Right lobe of liver (tissue), 6 donors: ENCODE measurements at places on chromosomes 7 and 10.

GRCh38 chr7:155371331-155371883 lies 73.7 kb downstream of the INSIG1 start:
- no peak for DNase-seq

DNA sequence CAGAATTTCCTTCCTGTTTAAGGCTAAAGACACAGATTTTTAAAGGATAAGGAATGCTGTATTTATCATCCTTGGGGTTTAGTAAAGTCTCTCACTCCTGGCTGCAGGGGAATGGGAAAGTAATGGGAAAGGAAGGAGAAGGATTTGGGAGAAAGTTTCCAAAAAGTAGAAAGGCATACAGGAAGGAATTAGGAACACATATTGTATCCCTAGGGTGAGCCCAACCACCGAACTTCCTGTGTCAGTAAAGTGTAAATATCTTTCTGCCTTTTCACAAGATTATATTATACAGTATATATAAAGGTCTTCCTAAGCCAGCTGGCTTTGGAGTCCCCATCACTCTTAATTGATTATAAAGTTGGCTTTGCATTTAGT lies 12.0 kb upstream of the UBE2D1 start:
- DNase-seq, result no peak

DNA sequence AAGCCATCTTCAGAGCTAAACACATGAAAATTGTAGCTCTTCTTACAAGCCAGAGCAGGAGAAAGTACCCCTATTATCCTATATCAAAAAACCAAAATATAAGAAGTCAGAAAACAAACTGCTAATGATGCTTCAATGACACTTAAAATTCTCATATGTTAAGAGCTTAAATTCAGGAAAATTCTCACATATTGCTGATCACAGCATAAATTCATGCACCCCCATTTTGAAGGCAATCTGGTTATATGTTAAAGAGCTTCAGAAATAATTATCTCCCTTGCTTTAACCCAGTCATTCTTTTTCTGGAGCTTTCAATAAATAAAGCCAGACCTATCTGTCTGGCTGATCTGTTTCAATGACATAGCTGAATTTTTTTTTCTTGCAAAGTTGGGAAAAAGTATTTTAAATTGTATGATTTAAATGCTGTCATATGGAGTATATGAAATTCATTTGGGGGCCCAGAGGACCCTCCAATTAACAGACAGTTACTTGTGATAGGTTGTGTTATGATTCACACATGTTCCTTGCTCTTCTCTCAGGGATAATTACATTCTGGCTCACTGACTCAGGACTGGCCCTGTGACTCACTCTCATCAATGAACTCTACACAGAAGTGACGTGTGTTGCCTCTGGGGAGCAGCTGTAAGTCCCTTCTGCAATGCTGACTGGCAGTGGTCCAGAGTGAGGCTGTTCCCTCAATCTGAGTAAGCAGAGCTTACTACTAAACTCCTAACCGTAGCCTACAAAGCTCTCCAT lies 85.2 kb downstream of the HGF start:
- peak; percentile 68 for DNase-seq

DNA sequence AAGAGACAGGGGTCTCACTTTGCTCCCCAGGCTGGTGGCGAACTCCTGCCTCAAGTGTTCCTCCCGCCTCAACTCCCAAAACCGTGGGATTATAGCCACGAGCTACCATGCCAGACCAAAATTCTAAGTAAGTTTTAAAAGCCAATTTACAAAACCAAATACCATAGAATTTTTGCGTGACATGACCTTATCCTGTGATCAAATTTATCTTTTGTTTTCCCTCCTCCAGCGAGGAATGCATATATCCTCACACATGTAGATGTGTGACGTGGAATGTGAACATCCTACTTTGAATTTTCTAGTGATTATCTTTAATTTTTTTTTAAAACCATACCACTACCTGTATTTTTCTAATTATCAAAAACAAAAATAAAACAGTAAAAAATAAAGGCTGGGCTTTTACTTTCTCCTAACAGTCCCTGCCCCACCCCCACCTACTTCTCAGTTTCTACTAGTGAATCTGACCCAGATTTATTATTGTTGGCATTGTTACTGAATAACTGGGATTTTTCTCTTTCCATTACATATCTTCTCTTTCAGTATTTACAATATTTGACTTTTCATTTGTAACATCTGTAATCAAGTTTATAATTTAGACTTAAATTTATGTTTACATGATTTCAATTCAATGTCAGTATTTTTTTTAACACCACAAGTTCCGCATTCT lies 26.0 kb downstream of the CYTH3 start:
- DNase-seq, result no peak

DNA sequence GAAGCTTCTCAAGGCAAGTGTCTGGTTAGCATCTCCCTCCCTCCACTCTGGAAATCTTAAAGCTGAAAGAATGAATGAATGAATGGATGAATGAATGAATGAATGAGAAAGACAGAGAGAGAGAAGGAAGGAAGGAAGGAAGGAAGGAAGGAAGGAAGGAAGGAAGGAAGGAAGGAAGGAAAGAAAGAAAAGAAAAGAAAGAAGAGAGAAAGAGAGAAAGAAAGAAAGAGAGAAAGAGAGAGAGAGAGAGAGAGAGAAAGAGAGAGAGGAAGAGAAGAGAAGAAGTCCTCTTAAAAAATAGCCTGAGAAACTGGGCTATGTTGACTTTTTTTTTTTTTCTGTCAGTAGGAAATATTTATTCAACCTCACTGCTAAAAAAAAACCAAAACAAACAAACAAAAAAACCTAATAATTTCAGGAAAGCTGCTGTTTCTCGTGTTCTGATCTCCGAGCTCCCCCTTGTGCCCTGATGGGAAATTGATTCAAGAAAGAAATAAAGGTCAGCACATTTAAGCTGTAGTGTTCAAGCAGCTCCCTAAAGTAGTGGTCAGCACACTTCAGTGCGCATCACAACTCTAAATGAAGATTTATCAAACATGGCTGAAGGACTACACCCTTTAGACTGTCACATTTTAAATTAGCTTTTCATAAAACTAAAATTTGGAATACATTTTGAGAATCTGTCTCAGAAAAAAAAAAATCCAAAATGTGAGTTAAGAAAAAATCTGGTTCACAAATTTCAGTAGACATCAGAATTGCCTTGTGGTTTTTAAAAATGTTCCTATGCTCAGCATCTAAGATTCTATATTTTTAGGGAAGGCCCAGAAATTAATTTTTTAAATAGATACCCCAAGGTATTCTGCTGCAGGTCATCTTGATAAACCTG lies 154.3 kb downstream of the ELAPOR2 start:
- no peak for DNase-seq

DNA sequence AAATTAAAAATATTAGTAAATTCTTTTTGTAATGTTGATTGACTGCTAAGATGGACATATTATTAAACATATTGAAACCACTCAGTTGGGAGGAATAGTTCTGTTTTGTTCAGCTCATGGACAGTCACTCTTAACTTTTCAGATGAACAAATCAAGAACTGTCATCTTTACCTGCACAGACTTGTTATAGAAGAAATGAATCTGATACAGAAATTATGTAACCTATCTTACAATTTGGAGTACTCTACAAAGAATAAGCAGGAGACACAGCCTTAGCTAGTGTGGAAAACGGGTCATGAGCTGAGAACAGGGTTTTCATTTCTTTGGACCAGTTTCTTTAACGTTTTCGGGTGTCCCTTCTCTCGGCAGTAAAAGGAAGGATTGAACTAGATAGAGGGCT lies 1.2 kb upstream of the ANLN start:
- DNase-seq, result no peak

- no peak for DNase-seq
Observed at GRCh38 chr10:78079411-78079810, 45.7 kb downstream of the RPS24 start.

DNA sequence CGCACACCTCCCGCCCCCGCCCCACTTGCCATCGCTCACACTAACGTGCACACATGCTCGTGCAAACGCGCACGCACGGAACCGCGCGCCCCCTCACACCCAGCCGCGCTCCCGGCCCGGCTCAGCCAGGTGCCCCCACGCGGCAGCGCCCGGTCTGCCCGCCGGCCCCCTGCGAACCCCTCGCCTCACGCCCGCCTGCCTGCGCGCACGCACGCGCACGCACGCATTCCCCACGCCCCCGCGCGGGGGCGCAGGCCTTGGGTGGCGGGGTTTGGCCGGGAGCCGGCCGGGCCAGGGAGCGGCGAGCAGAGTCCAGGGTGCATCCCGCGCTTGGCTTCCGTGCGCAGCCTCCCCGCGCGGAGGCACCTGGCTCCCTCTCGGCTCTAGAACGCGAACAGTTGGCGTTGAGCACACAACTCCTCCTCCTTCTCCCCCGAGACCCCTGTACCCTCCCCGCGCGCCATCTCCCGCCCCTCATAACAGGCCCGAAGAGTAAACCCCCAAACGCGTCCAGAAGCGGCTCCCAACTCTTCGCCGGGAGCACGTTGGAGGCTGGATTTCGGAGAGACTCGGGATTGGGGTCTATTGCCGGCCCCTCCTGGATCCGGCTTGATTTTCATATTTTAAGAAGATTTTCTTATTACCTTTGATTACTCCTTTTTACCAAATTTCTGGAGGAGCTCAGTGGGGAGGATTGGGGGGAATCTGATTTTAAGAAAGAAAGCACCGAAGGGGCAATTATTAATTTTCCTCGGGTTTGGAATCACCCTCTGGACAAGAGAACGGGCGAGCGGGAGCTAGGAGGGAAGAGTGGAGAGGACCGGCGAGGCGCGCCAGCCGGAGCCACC lies 527 bp upstream of the SORCS3 start:
- DNase-seq, result no peak

DNA sequence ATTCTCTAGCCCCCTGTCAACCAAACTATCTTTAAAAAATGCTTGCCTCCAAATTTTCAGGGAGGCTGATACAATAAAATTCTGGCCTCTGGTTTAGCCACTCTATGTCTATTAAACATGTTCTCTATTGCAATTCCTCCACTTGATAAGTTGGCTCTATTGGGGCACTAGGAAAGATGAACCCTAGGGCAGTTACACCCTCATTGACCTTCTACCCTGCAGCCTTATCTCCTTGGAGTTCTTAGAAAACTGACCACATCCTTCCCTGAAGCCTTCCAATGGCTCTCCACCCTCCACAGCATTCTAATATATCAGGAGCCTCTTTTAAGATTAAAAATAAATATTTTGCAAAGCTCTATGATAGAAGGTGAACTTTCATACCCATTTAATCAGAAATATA lies 30.6 kb downstream of the SVOPL start:
- no peak for DNase-seq

DNA sequence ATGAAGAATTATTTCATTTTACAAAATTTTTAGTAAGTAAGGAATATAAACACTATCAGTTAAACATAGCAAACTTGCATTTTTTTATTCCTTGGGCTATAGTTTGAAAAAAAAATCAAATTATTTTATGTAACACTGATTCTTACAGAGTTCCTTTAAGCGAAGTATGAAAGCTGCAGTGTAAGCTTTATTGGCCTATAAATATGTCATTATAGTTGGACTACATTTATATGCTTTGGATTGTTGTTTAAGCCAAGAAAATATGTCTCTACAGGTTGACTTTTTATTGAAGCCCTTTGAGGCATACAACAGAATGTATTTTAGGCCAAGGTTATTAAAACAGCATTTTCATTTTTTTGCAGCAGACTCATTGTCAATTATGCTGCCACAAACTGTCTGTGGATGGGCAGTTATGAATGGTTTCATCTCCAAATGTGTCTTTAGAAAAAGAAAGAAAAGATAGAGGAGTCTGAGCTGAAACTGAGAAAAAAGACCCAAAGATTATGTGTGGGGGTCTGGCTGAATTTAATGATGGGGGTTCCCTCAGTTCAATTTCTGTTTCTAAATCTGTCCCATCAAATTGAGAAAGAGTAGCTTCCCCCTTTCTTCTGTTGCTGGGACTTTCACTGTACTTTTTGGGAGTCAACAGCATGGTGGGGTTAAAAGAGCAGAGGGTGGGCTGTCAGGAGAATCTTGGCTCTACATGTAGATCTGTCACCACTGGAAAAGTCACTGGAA lies 43.1 kb downstream of the ARID5B start:
- DNase-seq, result no peak

GRCh38 chr7:104135760-104136558 lies 71.9 kb downstream of the ORC5 start:
- no peak for DNase-seq

GRCh38 chr10:24469993-24470392 lies 253.7 kb downstream of the ARHGAP21 start:
- DNase-seq, result no peak

DNA sequence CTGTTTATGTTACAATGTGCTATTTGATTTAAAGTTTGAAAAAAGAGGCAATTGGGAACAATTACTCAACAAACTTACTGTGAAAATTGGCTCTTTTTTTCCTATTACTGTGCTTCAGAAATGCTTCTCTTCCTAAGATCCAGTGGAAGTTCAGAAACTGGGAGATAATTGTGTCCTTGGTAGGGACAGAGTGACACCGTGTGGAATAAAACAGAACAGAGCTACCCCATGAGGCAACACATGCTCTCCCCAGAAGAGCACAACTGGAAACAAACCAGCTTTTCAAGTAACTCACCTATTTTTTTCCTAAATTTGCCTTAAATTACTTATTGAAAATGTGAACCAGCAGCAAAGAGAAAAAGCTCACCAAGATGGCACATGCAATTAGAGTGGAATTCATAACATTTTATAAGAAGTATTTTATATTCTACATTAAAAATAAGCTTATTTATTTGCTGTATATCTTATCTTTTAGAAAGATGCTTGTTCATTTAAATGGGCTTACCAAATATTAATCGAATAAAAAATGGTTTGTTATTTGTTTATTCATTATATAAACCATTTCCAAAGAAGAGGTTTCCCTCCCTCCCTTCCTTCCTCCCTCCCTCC lies 346.1 kb upstream of the ANKRD30A start:
- DNase-seq, result no peak

DNA sequence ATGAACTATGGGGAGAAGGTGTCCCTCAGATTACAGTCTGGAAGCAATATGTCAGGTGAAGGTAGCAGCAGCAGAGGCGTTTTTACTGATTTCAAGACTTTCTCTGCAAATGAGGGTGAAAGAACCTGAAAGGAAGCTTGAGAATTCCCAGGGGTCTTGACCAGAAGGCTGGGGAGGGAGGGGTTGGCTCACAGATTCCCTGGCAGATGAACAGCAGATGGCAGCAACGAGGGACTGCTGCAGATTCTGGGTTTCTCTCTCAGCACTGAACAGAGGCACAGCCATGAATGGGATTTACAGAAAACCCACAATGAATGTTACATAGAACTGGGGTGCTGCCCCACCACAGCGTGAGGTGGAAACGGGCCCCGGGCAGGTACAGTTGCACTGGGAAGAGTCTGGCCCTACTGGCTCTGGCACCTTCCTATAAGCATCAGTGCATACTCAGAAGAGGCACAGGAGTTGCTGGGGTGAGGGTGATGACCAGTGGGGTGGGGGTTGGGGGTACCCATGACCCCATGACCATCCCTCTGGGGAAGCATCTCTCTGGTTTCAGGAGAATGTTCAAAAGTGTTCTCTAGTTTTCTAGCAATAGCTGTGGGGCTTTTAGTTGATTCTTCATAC lies 317.8 kb downstream of the SH2D4B start:
- DNase-seq, result peak; percentile 57

GRCh38 chr7:65295409-65295808 lies 78.2 kb upstream of the ZNF92 start:
- no peak for DNase-seq
